NCI-H526 treated with DMSO at 0.1 percent for 48 hours (cell line): ENCODE measurements at places on chromosomes 12 and 14.
A peak's percentile ranks its signal among the peaks of the same experiment; 100 is the strongest.

DNA sequence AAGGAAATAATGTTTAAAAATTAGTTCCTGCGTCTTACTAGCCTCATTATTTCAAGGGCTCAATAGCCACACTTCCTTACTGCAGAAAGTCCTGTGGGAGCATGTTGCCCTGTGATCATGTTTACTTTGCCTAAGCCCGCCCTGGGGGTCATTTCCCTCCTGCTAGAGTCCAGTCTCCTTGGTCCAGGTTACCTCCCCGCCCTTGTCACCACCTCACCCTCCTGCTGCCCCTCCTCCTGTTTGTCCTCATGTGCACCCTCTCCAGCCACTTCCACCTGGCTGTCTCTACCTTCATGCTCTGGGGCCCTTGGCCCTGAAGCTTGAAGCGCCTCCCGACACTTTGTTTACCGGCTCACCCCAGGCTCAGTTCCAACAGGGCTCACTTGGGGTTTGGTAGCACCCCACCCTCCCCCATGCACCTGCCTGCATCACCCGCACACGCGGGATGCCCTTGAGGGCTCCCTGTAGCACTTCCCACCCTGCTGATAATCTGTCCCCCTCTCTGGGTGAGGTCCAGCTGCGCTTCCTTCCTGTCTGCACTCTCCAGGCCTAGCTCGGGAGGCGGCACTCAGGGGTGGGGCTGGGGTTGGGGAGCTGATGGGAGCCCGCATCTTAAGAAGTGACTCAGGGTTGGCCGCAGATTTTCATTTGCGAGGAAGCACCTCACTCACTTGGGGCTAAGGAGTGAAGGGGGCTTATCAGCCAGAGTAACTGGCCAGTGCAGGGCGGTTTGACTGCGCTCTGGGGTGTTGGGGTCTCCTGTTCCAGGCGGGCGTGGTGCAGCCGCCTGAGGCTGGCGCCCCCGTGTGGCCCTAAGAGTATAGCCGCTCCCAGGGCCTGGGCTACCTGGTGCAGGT is 40.1 kb downstream of the SMIM41 start:
- DNase-seq, result peak; percentile 36

- DNase-seq, result no peak
Observed at GRCh38 chr12:94679554-94680195, 29.3 kb upstream of the TMCC3 start.

GRCh38 chr12:132429602-132429945 is 60.4 kb upstream of the FBRSL1 start:
- no peak for DNase-seq

DNA sequence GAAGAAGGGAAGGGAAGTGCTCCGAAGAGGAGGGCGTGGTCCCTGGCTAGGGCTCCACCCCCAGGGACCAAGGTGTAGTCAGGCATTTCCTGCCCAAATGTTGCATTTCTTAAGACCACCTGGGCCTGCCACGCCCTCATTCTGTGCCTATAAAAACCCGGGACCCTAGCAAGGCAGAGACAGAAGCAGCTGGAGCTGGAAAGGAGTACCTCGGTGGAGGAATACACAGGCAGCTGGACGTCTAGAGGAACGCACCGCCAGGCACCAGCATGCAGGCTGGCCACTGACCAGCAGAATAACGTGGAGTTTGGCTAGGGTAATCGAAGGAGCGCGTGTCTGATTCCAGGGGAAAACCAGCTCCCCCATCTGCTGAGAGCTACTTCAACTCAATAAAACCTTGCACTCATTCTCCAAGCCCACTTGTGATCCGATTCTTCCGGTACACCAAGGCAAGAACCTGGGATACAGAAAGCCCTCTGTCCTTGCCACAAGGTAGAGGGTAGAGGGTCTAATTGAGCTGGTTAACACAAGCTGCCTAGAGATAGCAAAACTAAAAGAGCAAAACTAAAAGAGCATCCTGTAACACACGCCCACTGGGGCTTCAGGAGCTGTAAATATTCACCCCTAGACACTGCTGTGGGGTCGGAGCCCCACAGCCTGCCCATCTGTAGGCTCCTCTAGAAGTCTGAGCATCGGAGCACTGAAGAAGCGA is 21.0 kb downstream of the CFL2 start:
- no peak for DNase-seq

DNA sequence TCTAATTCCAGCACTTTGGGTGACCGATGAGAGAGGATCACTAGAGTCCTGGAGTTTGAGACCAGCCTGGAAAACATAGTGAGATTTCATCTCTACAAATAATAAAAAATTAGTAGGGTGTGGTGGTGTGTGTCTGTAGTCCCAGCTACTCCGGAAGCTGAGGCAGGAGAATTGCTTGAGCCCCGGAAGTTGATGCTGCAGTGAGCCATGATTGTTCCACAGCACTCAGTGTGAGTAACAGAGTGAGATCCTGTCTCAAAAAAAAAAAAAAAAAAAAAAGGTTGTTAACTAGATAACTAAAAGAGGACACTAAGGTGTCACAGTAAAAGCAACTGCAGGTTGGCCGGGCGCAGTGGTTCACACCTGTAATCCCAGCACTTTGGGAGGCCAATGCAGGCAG is 121.3 kb upstream of the MAX start:
- no peak for DNase-seq

GRCh38 chr14:100328495-100329163 is 5.5 kb downstream of the SLC25A47 start:
- DNase-seq, result no peak

- no peak for DNase-seq
Observed at GRCh38 chr12:132462788-132463187, 27.2 kb upstream of the FBRSL1 start.

DNA sequence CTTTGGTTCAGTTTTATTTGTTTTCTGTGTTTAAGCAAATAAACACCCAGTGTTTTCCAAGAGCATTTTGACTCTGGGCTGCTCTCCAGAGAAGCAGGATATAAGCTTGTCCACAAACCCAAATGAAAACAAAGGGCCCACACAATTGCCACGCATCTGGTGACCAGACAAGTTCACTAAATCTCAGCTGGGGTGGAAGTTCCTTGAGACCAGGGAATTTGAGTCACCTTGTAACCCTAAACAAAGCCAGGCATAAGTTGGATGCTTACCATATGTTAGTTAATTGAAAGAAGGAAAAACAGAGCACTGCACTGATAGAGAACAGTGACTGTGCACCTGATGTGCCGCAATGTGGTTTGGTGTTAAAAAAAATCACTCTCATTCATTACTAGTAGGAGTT is 1.6 kb upstream of the TXNRD1 start:
- no peak for DNase-seq

DNA sequence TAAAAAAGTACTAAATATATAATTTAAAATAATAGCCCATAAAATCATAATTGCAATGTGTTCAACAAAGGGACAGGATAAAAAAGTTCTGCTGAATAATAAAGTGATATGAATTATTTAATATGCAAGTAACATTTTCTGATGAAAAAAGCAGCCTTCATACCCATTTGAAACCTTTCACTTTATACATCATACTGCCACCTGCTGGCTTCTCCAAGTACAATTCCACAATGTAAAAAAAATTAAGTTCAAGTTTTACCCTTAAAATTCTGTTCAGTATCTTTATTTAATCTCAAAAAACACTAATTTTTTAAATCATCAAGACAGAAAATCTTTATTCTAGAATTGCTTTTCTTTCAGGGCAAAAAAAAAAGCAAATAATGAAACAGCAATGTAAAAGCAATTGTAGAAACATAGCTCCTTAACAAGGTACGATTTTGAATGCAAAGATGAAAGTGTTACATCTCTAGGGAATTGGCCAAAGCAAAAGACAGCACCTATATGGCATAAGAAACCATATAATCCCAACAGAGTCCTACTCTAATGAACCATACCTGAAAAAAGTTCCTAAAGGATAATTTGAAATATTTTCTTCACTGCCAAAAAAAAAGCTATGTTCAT is 15.0 kb downstream of the MDM1 start:
- DNase-seq, result peak; percentile 5

DNA sequence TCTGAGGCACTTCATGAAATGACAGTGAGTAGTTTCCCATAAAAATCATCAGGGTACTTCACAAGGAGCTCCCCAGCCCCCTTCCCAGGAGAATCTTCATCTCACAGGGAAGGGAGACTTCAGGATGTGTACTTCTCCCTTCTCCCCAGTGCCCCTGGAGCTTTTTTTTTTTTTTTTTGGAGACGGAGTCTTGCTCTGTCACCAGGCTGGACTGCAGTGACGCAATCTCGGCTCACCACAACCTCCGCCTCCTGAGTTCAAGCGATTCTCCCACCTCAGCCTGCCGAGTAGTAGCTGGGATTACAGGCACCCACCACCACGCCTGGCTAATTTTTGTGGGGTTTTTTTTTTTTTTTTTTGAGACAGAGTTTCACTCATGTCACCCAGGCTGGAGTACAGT is 10.4 kb downstream of the ITPK1 start:
- no peak for DNase-seq

- DNase-seq, result no peak
Observed at GRCh38 chr14:35366521-35366976, 38.0 kb downstream of the NFKBIA start.

GRCh38 chr12:91948504-91948903 is 197.1 kb downstream of the BTG1 start:
- no peak for DNase-seq

DNA sequence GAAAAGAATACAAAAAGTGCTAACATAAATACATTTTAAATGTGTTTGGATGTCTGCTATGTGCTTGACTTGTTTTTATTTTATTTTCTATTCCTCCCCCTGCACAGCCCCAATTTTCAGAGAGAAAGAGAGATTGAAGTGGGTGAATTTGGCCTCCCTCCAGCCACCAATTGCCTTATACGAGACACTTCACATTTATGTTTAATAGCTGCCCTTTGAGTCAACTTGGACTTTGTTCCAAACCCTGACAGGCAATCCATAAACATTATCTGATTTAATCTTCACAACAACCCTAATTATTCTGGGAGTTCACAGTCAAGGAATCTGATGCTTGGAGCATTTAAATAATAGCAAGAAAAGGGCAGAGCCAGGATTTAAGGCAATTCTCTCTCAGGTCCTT is 161.7 kb downstream of the SLC15A4 start:
- no peak for DNase-seq

DNA sequence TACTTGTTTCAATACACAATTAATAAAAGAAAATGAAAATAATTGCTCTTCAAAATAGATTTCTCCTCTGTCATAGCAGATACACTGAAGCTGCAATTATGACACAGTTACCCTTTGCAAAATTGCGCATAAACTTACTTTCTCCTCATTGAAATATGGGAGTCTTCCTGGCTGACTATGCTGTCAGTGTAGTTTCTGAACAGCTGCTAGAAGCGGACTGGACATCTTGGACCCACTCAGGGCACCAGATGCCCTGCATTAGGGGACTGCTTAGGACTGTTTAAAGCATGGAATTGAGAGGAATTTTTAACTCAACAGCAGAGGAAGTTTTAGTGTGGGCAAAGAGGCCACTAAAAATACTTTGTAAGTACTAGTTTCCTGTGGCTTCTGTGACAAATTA is 454.9 kb downstream of the ATP23 start:
- no peak for DNase-seq

GRCh38 chr14:68349900-68350629 is 442.8 kb downstream of the ZFP36L1 start:
- DNase-seq, result no peak

DNA sequence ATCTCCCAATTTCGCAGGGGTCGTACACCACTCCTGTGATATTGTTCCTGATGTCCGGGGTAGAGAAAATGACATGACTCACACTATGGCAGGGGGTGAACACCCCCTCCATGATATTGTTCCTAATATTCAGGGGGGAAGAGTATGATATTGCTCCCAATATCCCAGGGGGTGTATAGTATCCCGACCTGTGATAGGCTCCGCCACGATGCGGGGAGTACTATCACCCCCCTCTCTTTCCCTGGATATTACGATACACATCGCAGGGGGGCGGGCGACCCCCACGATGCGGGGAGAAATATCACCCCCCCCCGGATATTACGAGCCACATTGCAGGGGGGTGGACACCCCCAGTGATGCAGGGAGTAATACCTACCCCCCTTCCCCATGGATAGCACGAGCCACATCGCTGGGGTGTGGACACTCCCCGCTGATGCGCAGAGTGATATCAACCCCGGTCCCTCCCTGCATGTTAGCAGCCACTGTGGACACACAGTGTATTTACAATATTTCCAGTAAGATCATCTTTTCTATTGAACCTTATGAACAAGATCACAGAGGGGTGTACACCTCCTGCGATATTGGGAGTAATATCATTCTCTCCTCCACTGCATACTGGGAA is 17.7 kb downstream of the SMIM41 start:
- DNase-seq, result no peak

- DNase-seq, result no peak
Observed at GRCh38 chr12:49208676-49209075, 19.8 kb upstream of the TUBA1A start.

GRCh38 chr14:57136669-57137328 is 131.9 kb downstream of the EXOC5 start:
- DNase-seq, result no peak

DNA sequence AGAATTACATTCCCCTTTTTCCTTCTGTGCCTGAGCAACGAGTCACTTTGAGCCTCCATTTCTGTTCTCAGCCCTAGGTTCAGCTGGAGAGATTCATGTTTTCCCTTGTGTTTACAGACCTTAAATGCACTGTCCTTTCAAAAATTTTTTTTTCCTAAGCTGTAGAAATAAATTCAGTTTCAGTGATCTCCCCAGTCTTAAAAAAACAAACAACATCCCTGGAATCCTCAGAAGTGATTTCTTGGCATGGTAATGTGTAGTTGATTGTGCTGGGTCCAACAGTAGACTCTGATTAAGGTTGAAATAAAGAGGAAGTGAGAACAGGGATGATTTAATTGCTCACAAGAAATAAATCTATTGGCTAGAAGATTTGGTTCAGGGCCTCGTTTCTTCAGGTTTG is 89.3 kb downstream of the NTN4 start:
- no peak for DNase-seq

- DNase-seq, result no peak
Observed at GRCh38 chr12:59088673-59089072, 168.4 kb upstream of the LRIG3 start.

DNA sequence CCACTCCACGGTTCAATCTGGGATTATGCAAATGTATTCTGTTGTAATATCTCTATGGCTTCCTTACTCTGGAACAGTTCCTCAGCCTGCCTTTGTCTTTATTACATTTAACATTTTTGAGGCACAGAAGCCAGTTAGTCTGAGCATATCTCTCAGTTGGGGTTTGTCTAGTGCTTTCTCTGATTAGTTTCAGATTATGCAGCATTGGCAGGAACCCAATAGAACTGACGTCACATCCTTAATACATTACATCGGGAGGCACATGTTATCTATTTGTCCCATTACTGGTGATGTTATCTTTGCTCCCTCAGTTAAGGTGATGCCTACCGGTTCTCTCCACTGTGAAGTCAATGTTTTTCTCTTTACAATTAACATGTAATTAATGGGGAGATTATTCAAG is 62.4 kb downstream of the PPM1A start:
- no peak for DNase-seq

- no peak for DNase-seq
Observed at GRCh38 chr12:64459394-64459891, 7.5 kb downstream of the TBK1 start.

DNA sequence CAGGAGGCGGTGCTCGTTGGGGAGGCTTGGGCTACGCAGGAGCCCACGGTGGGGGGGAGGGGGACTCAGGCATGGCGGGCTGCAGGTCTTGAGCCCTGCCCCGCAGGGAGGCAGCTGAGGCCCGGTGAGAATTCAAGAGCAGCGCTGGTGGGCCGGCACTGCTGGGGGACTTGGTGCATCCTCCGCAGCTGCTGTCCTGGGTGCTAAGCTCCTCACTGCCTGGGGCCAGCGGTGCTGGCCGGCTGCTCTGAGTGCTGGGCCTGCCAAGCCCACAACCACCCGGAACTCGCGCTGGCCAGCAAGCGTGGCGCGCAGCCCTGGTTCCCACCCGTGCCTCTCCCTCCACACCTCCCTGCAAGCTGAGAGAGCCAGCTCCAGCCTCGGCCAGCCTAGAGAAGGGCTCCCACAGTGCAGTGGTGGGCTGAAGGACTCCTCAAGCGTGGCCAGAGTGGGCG is 3.2 kb downstream of the METTL25 start:
- DNase-seq, result no peak
